ENCODE measurements at places on chromosomes 11 and 22. TPM values are rescaled to one million over a fixed set of nuclear protein-coding genes. Genes with fewer than 3 reads are reported as not detected.

DNA sequence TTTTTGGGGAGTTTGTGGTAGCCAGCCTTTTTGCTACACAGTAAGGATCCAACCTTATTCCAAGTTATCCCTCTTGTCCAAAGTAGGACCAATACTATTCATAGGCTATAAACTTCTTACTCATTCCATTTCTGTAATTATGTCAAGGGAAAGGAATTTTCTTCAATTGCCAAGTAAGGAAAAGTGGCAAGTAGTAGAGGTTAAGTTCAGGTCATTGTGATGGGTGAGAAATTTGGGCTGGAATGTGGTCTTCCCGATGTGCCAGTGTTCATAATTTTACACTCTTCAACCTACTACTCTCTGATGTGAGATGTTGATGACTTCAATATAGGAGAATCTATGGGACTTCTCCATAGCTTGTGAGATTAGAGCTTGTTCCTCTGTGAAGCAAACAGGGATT lies 648.8 kb downstream of the METTL15 start:
- no peak for DNase-seq

GRCh38 chr22:37659066-37659896 lies 758 bp downstream of the PDXP start:
- DNase-seq: peak; percentile 38

The LRP4 gene
- total RNA-seq: not detected

DNA sequence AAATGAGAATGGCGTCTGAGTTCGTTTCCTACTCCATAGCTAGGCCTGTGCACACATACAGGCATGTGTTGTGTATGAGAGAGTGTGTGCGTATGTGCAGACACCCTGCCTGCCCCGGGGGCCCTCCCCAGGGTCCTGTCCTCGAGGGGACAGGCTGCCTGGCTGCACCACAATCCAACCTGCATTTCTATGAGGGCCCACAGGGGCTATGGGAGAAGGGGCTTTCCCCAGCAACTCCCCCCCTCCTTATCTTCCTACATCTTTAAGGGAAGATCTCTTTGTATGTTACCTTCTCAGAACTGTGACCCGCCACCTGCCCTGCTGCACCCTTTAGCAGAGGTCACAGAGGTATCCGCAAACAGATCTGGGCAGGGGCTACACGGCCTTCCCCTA lies 14.9 kb downstream of the ADORA2A start:
- DNase-seq: no peak

- DNase-seq: peak; percentile 78
Observed at GRCh38 chr22:28955817-28956216, 72.4 kb downstream of the ZNRF3 start.

GRCh38 chr11:28729339-28729738 lies 621.2 kb downstream of the METTL15 start:
- no peak for DNase-seq

DNA sequence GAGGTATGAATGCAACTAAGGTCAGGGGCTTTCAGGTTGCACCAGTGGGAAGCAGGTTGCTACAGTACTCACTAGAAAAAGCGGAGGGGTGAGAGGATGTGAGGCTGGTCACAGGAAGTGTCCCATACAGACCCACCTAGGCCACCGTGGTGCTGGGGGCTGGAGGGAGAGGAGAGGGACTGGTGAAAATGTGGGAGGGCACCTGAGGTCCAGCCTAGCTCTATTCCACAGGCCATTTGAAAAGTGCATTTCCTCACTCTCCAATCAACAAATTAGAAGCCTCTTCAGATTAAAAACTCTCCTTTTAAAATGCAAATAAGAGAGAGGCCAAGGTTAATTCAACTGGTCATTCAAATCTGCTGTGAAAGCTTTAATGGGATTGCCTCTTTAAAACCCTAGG lies 38.6 kb upstream of the NCAM1 start:
- DNase-seq: no peak

GRCh38 chr22:28103596-28103995 lies 184.5 kb upstream of the PITPNB start:
- no peak for DNase-seq

DNA sequence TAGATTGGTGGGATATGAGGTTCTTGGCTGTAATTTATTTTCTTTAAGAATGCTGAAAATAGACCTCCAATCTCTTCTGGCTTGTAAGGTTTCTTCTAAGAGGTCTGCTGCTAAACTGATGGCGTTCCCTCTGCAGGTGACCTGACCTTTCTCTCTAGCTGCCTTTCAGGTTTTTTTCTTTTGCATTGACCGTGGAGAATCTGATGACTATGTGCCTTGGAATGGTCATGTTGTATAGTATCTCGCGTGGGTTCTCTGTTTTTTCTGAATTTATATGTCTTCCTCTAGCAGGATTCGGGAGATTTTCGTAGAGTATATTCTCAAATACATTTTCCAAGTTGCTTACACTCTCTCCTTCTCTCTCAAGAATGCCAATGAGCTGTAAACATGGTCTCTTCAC lies 122.2 kb downstream of the DDX10 start:
- no peak for DNase-seq

The HBG2 gene
- total RNA-seq: not detected

DNA sequence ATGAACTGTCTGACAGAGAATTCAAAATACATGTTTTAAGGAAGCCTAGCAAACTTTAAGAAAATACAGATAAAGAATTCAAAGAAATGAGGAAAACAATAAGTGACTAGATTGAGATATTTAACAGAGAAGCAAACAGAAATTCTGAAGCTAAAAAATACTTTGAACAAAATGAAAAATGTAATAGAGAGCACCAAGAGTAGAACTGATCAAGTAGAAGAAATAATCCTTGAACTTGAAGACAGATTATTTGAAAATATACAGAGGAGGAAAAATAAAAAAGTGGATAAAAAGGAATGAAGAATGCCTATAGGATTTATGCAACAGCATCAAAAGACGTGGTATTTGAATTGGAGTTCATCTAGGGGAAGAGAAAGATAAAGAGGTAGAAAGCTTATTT lies 101.9 kb upstream of the OR4B1 start:
- DNase-seq: no peak

The PDGFB gene
- 15.7 TPM for total RNA-seq

- DNase-seq: no peak
Observed at GRCh38 chr22:44592824-44593148, 94.8 kb upstream of the RTL6 start.

The PITPNM1 gene
- total RNA-seq: 143 TPM

DNA sequence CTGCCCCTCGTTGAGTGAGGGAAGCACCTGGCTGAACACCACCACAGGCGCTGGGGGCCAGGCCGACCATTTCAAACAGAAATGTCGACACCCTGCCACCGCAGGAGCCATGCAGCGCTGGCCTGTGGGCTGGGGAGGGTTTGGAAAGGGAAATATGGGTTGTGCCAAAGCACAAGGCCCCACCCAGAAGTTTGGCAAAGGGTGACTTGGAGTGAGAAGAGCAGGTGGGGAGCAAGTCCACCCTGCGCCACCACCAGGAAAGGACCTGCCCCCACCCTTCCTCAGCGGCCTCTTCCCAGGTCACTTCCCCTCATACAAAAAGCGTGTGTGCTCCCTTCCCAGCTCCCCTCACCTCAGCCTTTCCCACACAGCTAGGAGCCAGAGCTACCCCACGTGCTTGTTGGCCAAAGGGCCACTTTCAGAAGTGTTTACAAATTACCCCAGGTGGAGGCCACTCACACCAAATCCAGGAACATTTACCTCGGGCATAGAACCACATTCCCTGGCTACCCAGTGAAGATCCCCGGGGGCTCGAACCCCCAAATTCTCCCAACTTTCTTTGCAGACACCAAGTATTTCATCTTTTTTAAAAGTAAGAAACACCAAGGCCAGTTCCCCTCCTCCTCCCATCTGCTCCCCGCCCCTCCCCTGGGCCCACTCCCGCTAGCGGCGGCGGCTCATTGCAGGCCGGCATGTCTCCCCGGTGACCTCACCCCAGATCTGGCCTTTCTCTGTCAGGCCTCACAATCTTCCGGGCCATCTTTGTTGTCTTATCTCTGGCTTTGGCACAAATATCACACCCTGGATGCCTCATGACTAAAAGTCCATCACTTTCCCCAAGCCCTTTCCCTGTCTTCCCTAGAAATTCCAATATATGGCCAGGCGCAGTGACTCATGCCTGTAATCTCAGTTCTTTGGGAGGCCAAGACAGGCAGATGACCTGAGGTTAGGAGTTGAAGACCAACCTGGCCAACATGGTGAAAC lies 20.5 kb upstream of the SCGB1A1 start:
- DNase-seq: no peak

DNA sequence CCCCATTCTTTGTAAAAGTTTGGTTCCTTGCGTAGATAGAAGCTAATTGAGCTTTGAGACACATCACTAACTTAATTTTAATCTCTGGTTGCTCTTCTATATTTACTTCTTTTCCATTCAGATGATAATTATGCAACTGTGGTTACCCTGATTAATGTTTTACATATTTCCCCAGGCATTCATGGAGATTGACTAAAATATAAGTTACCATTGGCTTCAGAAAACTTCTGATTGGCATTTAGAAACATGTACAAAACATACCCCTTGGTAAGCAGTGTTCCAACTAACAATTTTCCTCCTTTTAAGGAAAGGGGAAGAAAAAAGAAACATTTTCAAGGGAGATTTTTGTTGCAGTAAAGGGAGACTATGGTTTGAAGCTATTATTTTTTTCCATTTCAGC lies 43.9 kb downstream of the FAT3 start:
- DNase-seq: no peak

DNA sequence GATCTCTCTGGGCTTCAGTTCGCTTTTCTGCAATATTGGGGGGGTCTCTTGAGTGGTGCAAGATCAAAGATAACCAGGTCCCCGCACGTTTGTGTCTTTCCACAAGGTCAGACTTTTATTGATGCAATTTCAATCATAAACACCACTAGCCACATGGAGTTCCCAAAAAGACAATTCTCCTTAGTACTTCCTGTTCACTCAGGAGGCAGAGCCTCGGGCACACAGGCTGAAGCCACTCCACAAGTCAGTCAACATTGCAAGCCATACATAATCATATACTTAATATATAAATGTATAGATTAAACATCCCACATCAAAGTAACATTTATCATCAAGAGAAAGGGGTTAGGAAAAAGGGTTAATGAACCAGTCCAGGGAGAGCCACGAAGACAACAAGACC lies 12.0 kb downstream of the ST14 start:
- no peak for DNase-seq

DNA sequence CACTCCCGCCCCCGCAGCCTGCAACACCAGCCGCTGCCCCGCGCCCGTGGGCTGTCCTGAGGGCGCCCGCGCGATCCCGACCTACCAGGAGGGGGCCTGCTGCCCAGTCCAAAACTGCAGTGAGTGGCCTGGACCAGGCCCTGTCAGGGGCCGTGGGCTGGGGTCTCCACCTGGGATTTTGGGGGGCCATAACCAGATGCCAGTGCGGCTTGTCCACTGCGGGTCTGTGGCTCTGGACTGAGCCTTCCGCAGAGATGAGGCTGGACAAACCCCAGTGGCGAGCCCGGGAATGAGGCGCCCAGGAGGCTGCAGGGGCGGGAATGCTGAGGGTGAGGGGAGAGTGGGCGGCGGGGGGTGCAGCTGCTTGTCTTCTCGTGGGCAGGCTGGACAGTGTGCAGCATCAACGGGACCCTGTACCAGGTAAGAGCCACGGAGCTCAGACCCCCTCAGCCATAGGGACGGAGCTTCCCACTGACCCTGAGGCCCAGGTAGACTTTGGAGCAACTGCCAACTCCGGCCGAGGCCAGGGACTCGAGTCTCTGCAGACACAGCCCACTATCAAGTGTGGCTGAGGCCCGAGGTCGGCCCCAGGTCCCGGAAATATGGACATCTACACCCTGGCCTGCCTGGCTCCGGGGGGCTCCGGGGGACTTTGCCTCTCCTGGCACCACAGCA lies 24.8 kb upstream of the MUC5B start:
- no peak for DNase-seq

The OOSP1 gene
- not detected for total RNA-seq

The CRYBB3 gene
- not detected for total RNA-seq

GRCh38 chr11:115618428-115618827 lies 114.2 kb upstream of the CADM1 start:
- DNase-seq: no peak

DNA sequence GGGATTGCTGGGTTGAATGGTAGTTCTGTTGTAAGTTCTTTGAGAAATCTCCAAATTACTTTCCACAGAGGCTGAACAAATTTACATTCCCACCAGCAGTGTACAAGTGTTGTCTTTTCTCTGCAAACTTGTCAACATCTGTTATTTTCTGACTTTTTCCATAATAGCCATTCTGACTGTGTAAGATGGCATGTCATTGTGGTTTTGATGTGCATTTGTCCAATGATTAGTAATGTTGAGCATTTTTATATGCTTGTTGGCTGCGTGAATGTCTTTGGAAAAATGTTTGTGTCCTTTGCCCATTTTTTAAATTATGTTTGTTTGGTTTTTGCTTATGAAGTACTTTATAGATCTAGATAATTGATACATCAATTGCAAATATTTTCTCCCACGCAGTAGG lies 1025.0 kb downstream of the JRKL start:
- DNase-seq: no peak

The AMOTL1 gene
- 0.06 TPM for total RNA-seq

DNA sequence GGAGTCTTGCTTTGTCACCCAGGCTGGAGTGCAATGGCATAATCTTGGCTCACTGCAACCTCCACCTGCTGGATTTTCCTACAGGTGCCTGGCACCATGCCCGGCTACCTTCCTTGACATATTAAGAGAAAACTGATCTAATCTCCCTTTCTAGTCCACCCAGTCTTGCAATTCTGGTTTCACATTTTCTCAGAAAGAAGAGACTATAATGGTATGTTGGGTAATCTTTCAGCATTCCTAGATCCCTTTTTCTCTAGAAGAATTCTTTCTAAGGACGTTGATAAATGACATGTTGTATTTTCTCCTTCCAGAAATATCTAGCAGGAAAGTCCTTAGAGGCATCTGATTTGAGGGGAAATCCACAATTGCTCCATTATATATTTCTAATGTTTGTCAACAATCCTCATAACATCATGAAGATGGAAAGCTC lies 10.4 kb upstream of the HSPA8 start:
- no peak for DNase-seq

The SLC5A12 gene
- total RNA-seq: not detected

The SCGB1C1 gene
- total RNA-seq: not detected

DNA sequence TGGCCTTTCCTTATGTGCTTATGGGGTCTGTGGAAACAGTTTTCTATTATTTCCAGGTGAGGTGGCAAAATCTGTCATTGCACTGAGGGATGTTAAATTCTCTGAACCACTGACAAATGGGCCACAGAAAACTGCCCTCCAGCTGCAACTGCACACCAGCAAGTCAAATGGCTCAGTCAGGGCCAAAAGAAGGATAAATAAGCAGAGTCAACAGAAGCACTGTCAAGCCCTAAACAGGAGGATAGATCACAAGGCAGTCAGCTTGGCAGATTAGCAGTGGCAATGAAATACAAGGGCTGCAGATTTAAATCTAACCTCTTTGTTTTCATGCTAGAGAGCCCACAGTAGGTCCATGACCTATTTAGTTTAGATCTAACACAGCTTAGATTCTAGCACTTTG lies 435.6 kb downstream of the ETS1 start:
- DNase-seq: no peak

DNA sequence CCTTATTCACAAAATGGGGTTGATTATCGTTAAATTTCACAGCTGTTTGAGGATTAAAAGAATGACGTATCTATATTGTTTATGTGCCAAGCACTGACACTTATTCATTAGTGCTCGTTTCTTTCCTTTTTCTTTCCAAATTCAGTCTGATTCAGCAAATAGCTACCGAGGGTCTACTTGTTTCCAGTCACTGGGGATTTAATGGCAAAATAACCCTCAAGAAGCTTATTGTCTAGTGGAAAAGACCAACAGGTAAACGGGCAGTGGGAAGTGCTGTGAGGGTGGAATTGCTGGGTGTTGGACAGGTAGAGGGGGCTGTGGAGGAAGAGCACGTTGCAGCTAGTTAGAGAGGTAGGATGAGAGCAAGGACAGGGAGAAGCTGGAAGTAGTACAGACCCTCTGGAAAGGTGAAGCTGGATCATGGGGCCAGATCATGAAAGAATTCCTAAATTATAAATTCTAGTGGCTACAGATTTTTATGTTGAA lies 48.3 kb upstream of the BIRC3 start:
- DNase-seq: peak; percentile 47

The LINC01488 gene
- not detected for total RNA-seq

All from CD4-positive, alpha-beta memory T cell (primary cell).